ENCODE measurements at places on chromosomes 2 and 18. TPM values are rescaled to one million over a fixed set of nuclear protein-coding genes. Genes with fewer than 3 reads are reported as not detected.

The SEH1L gene
- 46.4 TPM for polyA plus RNA-seq

GRCh38 chr18:76425146-76426131 lies 69.6 kb downstream of the ZNF516 start:
- no peak for DNase-seq

- DNase-seq, result no peak
Observed at GRCh38 chr2:54350426-54350825, 94.4 kb upstream of the TSPYL6 start.

GRCh38 chr2:101518578-101519492 lies 43.9 kb upstream of the RFX8 start:
- peak; percentile 62 for DNase-seq

- no peak for DNase-seq
Observed at GRCh38 chr2:218404351-218405085, 4.8 kb downstream of the CTDSP1 start.

The HOXD12 gene
- polyA plus RNA-seq, result 0.32 TPM

DNA sequence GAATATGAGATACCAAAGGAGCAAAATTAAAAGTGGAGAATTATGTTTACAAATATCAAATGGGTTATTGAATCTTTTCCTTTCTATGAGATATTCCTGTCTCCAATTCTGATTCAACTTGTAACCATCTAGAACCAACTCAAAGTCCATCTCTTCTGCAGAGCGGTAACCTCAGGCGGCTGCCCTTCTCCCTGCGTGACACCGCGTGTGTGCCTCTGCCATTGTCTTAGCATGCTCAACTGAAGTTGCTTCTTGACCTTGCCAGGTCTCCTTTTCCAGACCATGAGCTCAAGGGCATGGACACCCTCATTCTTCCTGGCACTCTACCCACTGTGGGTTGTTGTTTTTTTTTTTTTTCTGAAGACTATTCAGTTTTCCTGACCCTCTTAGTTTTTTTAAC lies 104.0 kb upstream of the FOSL2 start:
- no peak for DNase-seq

The GYPC gene
- 55.8 TPM for polyA plus RNA-seq

- DNase-seq, result peak; percentile 31
Observed at GRCh38 chr18:7388741-7389140, 157.9 kb downstream of the LRRC30 start.

The DUSP19 gene
- polyA plus RNA-seq, result 5.2 TPM

All from left kidney (tissue), 8 donors.